Stimulated activated CD4-positive, alpha-beta T cell treated with anti-CD3 and anti-CD28 coated beads, TNF-alpha, amount 100 ng/mL, for 1 hour (primary cell): ENCODE measurements at places on chromosomes 2 and 18.
A peak's percentile ranks its signal among the peaks of the same experiment; 100 is the strongest.

DNA sequence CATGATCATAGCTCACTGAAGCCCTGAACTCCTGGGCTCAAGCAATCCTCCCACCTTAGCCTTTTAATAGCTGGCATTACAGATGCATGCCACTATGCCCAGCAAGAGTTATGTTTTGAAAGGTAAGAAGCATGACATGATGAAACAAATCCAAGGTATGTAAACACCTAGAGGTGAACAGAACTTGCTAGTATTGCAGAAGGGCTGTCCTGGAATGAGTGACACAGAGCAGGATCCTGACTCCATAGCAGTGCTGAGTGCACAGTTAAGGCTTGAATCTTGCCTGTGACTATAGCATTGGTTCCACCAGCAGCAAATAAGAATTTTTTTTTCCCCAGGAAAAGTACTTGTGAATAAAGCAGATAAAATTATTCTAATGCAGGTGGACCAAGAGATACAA is 309.5 kb downstream of the PIK3C3 start:
- DNase-seq, result no peak

- no peak for DNase-seq
These were observed 79.1 kb downstream of the FAM168B start for GRCh38 chr2:131014141-131014540.

- no peak for DNase-seq
These were observed 30.0 kb upstream of the TOGARAM2 start for GRCh38 chr2:28950941-28951630.

GRCh38 chr2:240702640-240703011 is 11.0 kb downstream of the AQP12A start:
- DNase-seq, result no peak

DNA sequence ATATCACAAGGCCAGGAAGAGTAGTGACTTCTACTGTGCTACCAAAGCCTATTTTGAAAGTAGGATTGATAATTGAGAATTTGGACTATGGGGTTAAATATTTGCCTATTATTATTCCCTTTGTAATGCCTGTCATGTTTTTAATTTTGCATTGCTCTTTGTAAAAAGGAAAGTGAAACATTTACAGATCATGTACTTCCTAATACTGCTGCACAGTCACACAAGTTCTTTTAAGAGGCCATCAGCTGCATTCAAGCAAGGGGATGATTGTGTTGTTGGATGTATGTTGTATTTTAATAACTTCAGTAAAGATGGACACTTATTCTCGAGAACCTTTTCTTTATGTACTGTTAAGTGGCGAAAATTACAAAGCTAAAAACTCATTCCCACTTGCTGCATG is 70.1 kb downstream of the PLEKHA3 start:
- no peak for DNase-seq

GRCh38 chr2:180359522-180360282 is 352.6 kb upstream of the CWC22 start:
- no peak for DNase-seq

GRCh38 chr2:7649461-7650228 is 732.4 kb downstream of the RNF144A start:
- no peak for DNase-seq

GRCh38 chr2:71714601-71715240 is 261.4 kb downstream of the DYSF start:
- no peak for DNase-seq

GRCh38 chr18:57220930-57221483 is 74.1 kb downstream of the BOD1L2 start:
- no peak for DNase-seq

- DNase-seq, result no peak
These were observed 296.7 kb upstream of the ATP5MC3 start for GRCh38 chr2:175478096-175478768.

DNA sequence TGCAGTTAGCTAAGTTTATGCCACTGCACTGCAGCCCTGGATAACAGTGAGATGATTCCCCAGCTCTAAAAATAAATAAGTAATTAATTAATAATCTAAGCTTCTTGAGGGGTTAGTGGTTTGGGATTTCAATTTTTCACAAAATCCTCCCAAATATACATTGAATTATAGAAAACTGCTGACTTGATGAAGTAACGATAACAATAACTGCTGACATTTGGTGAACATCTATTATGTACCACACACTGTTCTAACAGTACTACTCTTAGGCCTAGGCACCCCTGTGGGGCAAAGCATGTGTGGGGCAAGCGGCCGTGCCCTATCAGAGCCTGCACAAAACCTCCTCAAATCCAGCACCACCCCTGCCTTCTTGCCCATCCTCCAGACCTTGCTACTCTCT is 245.8 kb upstream of the EPHA4 start:
- DNase-seq, result no peak

DNA sequence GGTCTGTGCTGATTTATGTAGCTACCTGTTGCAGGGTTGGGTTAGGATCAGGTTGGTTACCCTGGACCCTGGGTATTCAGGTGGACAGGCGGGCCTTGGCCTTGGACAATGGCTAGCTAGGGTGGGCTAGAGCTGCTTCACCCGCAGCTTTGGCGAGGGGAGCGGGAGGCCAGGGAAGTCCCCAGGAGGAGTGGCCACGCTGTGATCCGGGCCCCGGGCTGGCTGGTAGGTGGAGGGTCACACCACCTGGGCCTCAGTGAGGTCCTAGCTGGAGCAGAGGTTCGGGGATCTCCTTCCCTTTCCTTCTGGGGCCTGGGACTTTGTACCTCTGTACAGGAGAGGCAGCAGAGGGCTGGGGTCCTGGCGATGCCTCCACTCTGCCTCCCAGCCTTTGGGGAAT is 9.8 kb downstream of the RTP5 start:
- DNase-seq, result no peak

DNA sequence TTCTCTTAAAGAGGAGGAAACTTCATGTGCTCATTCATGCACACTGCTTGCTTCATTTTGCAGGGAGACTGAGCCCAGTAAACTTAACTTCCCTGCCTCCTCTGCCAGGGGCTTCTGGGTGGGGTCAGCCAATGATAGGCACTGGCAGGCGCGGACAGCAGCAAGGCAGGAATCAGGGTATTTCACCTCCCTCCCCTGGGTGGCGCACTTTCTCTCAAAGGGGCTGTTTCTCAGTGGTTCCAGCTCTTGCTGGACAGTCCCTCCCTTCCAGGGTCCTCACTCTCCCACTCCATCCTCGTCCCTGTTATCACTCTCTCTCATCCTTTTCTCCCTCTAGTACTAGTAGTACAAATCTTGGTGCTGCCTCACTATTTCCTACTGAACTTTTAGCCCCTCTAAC is 320.5 kb upstream of the ZNF521 start:
- no peak for DNase-seq

DNA sequence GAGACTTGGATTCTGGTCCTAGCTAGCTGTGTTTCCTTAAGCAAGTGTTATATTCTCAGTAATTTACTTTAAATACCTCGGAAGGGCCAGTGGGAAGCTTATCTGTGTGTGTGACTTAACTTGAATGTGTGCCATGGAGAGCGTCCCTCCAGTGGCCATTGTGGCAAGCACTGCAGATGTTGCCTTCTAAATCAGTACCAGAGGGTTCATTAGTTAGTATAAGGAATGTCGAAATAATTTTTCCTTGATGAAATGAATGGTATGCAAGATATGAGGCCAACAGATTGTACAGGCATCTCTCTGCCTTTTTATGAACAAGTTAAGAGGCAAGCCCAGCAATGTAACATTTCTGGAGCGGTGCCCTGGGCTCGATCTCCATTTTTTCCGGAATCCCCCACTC is 52.0 kb downstream of the FBXO36 start:
- no peak for DNase-seq

DNA sequence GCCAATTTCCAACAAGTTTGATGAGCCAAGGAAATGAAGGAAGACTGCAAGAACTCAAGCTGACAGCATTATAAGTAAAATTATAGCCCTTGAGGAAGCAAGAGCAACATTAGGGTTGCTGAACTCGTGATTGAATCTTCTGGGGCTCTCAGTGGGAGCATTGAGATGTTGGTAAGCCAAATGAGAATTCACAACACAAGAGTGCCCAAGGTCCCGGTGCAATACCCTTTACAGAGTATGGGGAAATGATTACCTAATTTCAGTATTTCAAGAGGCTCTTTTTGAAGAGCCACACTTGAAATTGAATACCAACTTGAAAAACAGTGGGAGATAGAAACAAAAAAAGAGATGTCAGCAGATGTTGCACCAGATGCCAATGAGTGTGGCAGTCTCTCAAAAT is 554.5 kb downstream of the STK39 start:
- no peak for DNase-seq

DNA sequence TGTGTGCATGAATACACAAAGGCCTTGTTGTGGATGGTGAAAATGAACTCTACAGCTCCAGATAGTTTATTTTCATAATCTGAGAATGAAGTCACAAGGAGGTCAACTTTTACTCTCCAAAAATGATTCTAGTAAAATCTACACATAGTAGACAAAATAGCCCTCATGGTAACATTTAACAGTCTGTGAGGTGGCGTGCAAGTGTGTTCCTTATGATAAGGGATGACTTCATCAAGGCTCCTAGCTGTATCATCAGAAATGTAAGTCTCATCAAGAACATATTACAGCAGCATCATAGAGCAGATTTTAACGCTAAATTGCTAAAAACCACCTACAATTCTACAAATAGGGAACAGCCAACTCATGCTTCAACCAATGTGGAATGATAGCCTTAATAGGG is 72.3 kb upstream of the RIOK3 start:
- no peak for DNase-seq

- DNase-seq, result no peak
These were observed 56.2 kb downstream of the HNMT start for GRCh38 chr2:138020432-138020831.

DNA sequence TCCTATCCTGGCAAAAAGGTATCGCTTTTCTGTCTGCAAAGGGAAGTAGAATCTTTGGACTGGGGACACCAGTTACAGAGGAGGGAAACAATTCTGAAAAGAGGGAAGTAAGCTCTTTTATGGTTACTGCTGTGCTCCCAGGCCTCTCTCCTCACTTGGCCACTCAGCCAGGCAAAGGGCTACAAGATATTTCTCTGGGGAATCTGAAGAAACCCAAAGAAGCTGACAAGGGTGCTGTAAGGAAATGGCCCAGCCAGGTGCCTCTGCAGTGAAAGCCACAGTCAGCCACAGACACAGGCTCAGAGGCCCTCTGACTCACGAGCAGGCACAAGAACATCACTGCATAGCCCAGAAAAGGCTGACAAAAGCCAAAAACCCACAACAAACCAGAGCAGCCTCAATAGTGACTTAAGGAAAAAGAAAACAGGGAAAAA is 5.8 kb downstream of the HDLBP start:
- DNase-seq, result peak; percentile 48

DNA sequence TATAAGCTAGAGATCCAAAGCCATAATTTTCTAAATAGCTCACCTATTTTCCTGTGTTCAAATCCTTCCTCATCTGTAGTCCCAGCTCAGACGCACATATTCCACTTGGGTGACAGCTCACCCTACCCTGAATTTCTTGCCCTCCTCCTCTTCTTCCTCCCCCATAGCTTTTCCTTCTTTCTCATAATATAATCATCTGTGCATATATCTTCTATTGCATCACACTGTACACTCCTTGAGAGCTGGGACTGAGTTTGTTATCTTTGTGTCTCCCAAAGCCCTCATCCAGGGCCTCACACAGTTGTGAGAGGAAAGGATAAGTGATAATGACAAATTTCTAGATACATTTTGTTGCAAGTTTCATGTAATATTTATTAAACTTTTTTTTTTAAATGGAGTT is 55.9 kb upstream of the RTN4 start:
- DNase-seq, result no peak

DNA sequence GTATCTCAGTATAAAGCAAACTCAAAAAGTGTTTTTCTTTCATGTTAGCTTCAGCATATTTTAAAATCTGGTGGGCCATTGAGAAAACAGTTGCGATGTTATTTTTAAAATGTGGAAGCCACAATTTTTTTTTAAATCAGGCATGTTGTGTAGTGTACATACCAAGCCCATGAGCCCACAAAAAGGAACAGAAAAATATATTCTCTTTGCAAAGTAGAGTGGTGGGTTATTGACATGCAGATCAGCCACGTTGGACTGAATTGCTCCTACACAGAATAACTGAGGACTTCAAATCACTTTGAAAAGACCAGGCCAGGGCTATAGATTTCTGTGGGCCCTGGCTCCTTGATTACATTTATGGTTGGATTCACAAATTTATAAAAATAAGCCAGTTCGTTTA is 774.4 kb downstream of the DCC start:
- no peak for DNase-seq

- no peak for DNase-seq
These were observed 41.2 kb downstream of the COMMD1 start for GRCh38 chr2:61946666-61947065.

- no peak for DNase-seq
These were observed 115.9 kb upstream of the EPAS1 start for GRCh38 chr2:46181306-46181705.

GRCh38 chr2:217753460-217754200 is 249.2 kb downstream of the TNS1 start:
- no peak for DNase-seq

DNA sequence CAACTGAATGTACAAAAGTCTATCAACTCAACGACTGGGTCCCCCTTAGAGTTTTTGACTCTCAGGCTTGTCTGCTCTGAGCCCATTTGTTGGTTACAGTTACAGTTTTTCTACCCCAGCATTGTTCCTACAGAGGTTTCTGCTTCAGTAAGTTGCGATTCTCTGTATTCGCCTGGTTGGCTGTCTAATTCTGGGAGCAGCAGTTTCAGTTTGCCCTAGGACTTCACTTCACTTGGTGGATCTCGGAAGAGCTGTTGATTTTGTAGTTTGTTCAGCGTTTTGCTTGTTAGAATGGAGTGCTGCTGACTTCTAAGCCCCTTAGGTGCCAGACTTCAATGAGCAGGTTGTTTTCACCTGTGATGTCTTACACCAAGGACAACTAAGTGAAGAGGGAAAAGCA is 296.5 kb upstream of the EPAS1 start:
- DNase-seq, result no peak

- DNase-seq, result no peak
These were observed 419.3 kb upstream of the TNP1 start for GRCh38 chr2:217279140-217279539.

DNA sequence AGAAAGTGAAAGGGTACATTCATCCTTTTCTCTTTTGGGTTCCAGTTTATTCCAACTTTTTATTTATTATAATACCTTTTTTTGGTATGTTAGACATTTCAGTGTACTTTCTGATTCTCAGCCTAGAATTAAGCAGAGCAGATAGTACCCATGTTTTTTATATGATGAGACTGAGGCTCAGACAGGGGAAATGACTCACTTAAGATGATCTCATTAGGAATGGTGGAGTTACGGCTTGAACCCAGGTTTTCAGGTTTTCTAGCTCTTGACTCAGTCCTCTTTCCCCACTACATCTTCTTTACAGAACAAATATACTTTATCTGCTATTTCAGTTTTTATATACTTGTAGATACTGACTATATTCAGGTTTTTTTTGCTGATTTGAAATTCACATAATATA is 51.7 kb upstream of the OTX1 start:
- DNase-seq, result no peak

DNA sequence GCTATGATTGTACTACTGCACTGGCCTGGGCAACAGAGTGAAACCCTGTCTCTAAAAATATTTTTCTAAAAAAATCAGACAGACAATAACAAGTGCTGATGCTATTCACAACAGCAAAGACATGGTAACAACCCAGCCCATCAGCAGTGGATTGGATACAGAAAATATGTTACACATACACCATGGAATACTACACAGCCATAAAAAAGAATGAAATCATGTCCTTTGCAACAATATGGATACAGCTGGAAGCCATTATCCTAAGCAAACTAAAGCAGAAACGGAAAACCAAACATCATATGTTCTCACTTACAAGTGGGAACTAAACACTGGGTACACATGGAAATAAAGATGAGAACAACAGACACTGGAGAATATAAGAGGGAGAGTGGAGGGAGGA is 19.9 kb downstream of the FAM161A start:
- DNase-seq, result no peak
